ENCODE measurements at places on chromosomes 4 and X.

- DNase-seq: peak; percentile 69
These were observed 9.6 kb upstream of the TMA16 start for GRCh38 chr4:163484906-163485305.

- DNase-seq: no peak
These were observed 51.9 kb upstream of the USP9X start for GRCh38 chrX:41033299-41033698.

- no peak for DNase-seq
These were observed 112.4 kb upstream of the TLR3 start for GRCh38 chr4:185956544-185956940.

- DNase-seq: peak; percentile 46
These were observed 12.1 kb downstream of the HAND2 start for GRCh38 chr4:173517781-173518424.

- DNase-seq: no peak
These were observed 7.6 kb downstream of the FAT4 start for GRCh38 chr4:125322366-125322730.

DNA sequence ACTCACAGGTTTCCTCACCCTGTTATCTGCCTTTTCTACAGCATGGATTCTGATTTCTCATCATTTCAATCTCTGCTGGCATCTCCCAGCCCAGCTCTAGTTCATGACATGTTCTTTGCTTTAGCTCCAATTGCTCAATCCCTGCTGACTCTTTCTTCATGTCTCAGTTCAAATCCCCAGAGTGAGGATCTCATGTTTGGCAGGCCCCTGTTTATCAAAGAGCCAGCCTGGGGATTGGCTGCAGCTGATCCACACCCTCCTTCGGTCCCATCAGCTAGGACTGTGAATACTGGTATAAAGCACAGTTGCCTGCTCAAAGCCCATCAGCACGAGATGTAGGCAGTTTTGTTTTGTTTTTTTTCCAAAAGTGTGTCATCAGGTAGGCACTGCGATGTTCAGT lies 14.4 kb upstream of the CC2D2A start:
- DNase-seq: no peak

DNA sequence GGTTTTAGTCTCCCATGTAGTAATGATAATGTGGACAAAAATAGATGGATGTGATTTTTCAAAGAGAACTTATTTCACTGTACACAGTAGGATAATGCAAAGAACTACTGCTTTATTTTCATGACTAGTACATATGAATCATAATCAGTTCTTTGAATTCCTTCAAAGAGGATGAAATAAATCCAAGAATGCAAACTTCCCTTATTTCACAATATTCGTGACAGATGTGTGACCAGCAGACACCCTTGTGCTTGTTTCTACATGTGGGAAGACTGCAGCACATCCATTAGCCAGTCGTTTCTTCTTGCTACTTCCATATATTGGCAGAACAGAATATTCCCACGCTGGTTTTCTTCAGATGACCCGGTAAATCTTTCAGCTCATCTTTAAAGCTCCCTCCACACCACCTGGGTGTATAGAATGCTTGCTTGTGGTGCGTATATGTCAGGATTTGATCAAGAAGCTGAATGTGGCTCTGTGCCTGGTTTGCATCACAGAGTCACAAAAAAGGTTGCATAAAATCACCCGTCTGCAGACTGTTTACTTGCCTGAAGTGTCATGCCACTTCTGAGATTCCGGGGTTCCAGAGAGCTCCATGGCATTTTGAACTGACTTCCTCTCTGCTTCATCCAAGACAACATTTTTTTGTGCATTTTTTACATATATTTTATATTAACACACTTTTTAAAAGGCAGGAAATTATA lies 47.7 kb upstream of the FAT4 start:
- DNase-seq: no peak

GRCh38 chrX:69018416-69019072 lies 146.7 kb downstream of the PJA1 start:
- DNase-seq: no peak

GRCh38 chr4:94530073-94530472 lies 78.3 kb downstream of the PDLIM5 start:
- DNase-seq: no peak

GRCh38 chr4:156101571-156101970 lies 147.9 kb upstream of the CTSO start:
- DNase-seq: no peak

Data from glutamatergic neuron (in vitro differentiated cells).